ENCODE measurements at places on chromosomes 13 and 19.

DNA sequence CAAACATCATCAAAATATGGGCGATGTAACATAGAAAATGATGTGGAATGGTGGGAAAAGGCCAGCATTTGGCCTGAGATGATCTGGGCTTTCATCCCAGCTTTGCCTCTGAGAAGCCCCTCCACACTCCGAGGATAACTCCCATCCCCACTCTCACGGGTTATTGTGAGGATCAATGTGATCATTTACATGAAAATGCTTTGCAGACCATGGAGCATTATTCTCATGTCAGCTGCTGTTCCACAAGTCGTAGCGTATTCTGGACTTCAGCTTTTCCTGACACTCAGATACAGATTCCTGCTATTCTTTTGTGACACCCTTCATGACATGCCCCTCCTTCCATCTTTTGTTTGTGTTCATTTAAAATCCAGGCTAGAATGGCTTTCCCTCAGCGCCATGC is 86.5 kb downstream of the NUFIP1 start:
- no peak for DNase-seq

- DNase-seq, result no peak
Observed at GRCh38 chr13:26579580-26579979, 22.1 kb downstream of the WASF3 start.

DNA sequence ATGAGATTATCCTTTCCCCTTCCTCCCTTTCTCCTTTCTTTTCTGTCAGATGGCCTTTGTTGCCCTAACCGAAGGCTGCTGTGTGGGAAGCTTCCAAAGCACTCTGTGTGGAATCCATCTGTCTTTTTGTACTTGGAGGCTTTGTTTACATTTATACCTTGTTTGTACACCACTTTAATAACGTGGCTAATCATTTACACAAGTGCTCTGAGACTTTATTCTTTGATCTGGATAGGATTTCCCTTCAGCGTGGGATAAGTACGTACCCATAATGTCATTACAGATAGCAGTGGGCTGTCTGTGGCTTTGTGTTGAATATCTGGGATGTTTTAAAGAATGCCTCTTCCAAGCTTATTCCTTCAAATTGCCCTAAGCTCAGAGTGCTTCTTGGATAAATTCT is 684.7 kb upstream of the SLITRK5 start:
- no peak for DNase-seq

GRCh38 chr13:110699148-110700145 is 6.5 kb downstream of the CARS2 start:
- no peak for DNase-seq

GRCh38 chr19:10006335-10006708 is 4.0 kb downstream of the COL5A3 start:
- no peak for DNase-seq

GRCh38 chr19:14577885-14578427 is 4.9 kb upstream of the CLEC17A start:
- DNase-seq, result no peak

GRCh38 chr19:2248136-2249009 is 750 bp upstream of the AMH start:
- no peak for DNase-seq

DNA sequence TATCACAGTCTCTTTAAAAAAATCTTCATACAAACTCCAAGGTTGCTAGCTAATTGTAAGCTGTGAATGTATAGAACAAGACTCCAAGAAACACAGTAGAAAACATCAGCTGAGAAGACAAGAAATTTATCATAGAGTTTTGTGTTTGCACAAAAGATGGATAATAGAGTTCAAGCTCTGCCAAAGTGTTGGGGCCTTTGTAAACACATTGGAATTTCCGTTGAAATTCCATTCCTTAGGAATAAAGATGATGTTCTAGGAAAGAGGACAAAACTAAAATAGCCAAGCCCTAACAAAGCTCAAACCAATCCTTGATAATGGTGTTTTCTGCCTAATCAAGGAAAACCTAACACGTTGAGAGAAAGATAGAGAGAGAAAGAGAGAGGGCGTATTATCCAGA is 20.6 kb downstream of the LRRC63 start:
- no peak for DNase-seq

DNA sequence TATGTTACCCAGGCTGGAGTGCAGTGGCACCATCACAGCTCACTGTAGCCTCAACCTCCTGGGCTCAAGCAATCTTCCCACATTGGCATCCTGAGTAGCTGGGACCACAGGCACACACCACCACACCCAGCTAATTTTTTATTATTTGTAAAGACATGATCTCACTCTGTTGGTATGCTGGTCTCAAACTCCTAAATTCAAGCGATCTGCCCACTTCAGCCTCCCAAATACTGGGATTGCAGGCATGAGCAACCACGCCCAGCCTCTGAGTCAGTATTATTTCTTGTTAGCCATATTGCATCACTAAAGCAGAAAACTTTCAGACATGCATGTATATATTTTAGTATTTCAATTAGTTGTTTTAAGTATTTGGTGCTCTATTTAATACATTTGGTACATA is 376.4 kb downstream of the GPC6 start:
- DNase-seq, result no peak

DNA sequence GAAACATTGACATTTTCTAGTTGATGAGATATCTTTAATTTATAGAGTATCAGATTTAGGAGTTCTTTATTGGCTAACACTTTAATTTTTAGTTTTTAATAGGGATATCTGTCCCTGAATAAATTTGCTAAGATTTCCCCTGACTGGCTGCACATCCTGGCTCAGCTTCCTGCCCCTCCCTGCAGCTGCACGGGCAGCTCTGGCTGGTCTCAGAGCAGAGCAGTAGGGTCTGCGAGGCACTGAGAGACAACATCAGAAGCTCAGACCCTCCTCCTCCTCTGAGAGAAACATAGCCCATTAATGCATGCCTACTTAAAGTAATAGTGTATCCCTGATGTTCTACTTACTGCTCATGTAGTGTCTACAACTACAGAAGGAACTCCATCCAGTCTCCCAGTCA is 139.2 kb downstream of the TNFSF13B start:
- DNase-seq, result no peak

DNA sequence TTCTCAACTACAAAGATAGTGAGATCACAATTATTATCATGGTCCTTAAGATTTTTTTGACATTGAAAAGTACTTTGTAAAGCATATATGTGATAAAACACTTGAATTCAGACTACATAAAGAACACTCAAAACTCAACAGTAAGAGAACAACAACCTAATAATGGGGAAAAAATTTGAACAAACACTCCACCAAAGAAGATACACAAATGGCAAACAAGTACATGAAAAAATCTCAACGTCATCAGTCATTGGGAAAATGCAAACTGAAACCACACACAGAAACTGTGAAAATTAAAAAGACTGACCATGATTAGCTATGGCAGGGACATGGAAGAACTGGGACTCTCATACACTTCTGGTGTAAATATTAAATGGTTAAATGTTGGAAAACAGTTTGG is 70.9 kb downstream of the SPRYD7 start:
- DNase-seq, result no peak

DNA sequence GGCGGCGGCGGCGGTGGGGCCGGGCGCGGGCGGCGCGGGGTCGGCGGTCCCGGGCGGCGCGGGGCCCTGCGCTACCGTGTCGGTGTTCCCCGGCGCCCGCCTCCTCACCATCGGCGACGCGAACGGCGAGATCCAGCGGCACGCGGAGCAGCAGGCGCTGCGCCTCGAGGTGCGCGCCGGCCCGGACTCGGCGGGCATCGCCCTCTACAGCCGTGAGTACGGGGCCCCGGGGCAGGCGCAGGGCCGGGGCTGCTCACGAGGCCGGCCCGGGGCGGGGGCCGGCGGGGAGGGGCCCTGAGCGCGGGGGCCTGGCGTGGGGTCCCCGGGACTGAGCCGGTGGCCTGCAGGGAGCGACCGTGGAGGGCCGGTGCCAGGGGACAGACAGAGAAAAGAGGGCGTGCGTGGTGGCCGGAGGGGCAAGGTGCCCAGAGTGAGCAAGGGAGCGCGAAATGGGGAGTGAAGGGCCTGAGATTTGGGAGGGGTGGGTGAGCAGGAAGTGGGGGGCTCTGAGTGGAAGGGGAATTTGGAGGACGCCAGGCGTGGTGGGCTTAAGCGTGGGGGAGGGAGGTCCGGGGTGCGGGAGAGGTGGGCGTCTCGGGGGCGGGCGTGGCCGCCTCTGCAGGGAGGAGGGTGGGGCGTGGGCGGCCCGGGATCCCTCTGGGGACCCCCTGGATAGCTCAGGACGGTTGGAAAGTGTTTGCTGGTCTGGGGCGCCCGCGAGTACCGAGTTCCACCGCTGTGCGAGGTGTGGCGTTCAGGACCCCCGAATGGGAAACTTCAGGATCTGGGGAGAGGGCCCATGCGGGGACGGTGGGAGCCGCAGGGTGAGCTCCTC is 575 bp downstream of the CARM1 start:
- no peak for DNase-seq

DNA sequence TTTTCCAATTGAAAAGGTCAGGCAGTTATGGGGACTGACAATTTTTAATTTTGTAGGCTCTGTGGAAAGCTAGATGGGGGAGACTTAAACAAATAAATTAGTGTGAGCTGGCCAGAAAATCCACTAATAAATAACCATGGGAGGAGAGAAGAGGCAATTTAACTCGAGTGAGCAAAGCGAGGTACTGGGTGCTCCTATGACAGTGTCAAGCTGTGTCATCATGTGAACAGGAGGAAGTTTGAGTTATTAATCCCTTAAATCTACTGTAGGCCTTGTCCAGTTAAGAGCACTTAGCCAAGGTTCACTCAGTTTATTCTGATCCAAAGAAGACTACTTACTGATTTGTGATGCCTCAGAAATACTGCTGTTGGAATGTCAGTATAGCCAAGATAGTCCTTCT is 122.8 kb downstream of the OXGR1 start:
- no peak for DNase-seq

GRCh38 chr19:46862974-46863632 is 2.3 kb downstream of the ARHGAP35 start:
- no peak for DNase-seq

DNA sequence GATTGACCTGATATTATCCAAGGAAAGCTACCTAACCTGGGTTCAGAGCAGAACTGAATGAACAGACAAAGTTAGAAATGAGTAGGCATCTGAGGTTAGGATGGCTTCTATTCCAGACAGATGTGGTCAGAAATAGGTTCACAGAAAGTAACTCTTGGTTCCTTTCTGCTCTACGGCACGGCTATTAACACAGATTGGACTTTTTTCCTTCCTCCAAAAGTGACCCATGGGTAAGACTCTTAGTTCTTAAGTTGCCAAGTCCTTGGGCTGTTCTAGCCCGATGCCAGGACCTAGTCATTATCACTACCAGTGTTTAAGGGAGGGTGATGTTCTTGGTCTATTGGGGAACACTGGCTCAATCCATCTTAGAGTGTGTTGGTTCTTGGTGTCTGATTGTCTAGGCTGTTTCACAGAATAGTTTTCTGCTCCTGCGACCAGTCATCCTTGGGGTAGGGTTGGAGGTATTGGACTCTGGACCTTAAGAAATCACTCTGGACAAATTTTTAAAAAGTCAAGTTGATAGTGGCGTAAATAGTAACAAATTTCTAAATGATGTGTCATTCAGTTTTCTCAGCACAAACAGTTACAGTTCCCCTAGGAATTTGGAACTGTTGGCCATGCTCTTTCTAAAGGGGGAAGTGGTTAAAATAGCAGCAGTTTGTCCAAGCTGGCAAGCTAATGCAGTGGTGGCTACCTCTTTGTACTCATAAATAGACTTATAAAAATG is 60.1 kb upstream of the MYCBP2 start:
- DNase-seq, result no peak

- DNase-seq, result peak; percentile 46
Observed at GRCh38 chr19:4327252-4327876, 11.3 kb downstream of the STAP2 start.

GRCh38 chr19:51595190-51596175 is 24.4 kb downstream of the ZNF175 start:
- DNase-seq, result no peak

GRCh38 chr13:30872685-30873461 is 33.2 kb upstream of the MEDAG start:
- DNase-seq, result peak; percentile 60

- DNase-seq, result no peak
Observed at GRCh38 chr19:3210347-3211017, 14.0 kb upstream of the CELF5 start.

DNA sequence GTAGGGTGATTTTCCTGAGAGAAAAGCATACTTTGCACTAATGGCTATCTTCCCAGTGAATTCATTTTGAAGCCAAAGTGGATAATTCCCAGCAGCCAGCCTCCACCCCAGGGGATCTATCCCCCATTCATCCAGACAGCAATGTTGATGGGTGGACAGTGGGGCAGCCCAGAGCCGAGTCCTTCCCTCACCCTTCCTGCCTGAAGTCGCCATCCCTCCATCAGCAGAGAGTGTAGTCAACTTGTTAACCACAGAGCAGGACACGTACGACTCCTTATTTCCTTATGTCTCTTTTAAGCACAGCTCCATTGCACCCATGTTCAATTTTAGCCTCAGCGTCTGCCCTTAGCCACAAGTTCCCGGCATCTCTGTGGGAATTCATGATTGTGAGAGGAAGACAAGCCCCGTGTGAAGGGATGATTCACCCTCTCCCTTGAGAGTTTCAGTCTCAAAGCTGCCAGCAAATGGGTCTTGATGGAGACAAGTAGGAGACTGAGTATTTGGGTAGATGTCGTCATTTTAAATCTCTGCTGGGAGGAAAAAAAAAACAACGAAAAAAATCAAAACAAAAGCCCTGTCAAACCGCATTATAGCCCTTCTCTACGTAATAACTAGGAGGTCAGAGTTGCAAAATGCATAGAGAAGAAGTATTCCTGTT is 58.3 kb upstream of the MEDAG start:
- no peak for DNase-seq

DNA sequence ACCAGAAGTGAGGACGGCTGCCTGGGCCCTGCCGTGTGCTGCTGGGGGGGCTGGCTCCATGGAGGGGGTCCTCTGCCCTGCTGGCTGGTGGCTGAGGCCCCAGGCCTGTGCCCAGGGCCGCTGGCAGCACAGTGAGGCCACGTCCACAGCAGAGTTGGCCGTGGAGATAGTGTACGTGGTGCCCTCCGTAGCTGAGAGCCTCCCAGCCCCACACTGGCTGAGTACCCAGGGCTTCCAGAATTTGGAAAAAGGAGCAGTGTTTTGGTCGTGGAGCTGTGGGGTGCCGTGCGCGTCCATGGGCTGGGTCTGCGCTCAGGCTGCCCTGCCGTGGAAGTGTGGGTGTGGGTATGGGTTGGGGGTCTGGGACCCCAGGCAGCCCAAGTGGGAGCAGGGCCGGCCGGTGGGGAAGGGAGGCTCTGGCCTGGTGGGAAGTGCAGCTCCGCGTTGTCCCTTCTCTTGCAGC is 5.9 kb downstream of the PTBP1 start:
- DNase-seq, result no peak

DNA sequence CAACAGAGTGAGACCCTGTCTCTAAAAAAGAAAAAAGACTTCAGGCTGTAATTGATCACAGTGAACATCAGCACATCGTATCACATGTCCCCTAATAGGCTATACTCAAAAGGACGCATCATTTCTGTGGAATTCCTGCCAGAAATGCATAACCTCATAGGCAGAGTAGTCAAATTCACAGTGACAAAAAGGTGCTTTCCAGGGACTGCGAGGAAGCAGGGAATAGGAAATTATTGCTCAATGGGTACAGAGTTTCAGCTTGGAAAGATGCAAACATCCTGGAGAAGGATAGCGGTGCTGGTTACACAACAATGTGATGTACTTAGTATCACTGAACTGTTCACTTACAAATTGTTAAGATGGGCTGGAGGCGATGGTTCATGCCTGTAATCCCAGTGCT is 41.1 kb upstream of the MRI1 start:
- DNase-seq, result no peak

GRCh38 chr19:35731779-35732405 is 10.4 kb downstream of the IGFLR1 start:
- DNase-seq, result no peak
